Thoracic aorta (tissue), 2 donors: ENCODE measurements at places on chromosomes 6 and 20. TPM values are rescaled to one million over a fixed set of nuclear protein-coding genes. Genes with fewer than 3 reads are reported as not detected.

- DNase-seq: no peak
Observed at GRCh38 chr6:28944412-28944865, 20.7 kb upstream of the TRIM27 start.

GRCh38 chr6:108518714-108519576 lies 41.8 kb upstream of the FOXO3 start:
- no peak for DNase-seq

DNA sequence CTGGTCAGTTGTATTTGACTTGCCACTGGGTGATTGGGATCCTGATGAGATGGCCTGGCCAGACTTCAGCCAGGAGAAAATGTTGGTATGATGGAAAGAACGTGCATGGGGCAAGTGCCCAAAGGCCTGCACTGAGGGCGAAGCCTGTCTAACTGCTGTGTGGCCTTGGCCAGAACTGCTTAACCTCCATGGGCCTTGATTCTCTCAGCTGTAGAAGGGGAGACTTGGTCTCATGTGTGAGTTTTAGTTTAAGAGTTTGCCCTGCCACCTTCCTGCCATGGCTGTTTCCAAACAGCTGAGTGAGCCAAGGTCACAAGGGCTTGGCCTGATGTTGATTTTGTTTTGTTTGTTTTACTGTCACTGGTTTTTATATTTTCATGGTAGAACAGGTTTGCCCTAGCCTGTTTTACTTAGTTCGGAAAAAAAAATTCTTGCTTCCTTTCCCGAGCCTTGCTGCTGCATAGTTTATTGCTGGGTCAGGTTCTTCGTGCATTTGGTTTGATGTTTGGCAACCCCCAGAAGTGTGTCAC lies 35.3 kb downstream of the DSTN start:
- no peak for DNase-seq

- DNase-seq: no peak
Observed at GRCh38 chr6:158524311-158524710, 35.6 kb upstream of the TMEM181 start.

DNA sequence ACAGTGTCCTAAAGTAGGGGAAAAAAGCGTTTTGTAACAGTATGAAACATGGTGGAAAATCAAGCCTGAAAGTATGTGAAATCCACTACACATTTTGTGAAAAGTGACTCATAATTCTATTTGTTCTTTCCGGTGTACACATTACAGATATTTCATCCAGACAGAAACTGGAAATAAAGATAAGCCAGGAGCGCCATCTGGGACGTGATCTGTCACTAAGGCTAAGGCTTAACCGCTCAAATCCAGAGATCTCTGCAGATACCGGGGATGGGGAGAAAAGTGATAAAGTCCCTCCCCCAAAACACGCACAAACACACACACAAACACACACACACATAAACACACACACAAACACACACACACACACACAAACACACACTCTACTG lies 26.6 kb upstream of the SRSF6 start:
- no peak for DNase-seq

DNA sequence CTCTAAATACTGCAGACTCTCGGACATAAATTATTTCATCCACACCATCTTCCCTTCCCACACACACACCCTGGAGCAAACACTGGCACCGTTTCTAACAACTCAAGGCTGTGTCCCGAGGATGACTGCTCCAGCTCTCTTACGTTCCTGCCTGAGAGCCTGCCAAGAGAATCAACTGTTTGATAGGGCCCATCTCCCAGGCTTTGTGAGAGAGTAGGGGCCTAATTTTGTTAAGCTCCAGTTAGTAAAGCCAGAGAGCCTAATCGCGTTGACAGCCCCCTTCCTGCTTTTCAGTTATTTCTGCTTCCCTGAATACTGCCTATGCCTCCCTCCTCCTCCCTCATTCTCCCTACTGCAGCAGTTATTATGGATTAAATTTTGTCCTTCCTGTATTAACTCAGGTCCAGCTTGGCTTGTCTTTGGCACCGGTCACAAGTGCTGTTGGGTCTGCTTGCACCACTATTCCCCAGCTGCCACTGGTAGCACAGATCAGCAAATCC lies 118.1 kb upstream of the TMEM181 start:
- DNase-seq: no peak

DNA sequence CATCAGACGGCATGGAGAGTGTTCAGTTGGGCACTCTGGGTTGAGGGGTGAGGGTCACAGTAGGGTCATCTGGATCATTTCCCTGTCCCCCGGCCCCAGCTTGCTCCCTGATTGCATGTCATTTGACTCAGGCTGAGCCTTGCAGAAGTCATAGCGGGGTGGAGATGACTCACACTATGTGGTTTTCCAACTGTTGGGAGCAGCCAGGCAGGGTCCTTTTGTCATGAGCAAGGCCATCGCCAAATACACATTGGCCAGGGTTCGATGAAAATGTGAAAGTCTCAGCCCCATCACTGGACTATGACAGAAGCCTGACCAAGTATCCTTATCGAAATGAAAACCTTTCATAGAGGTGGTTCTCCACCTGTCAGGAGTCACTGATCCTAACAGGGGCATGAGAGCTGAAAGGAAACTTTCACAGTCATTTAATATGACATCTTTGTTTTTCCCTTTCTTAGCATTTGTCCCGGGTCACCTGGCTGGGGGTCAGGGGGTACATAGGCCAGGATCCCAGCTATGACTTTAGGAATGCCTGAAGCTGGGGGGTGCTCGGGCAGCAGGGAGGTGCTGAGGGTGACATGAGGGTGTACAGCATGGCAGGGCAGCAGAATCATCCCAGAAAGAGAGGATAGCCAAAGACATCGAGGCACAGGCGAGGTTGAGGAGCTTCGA lies 70.2 kb upstream of the CD93 start:
- DNase-seq: peak; percentile 54

- DNase-seq: no peak
Observed at GRCh38 chr6:95768539-95768938, 191.2 kb downstream of the MANEA start.

- DNase-seq: no peak
Observed at GRCh38 chr6:55496201-55496600, 82.8 kb downstream of the HMGCLL1 start.

DNA sequence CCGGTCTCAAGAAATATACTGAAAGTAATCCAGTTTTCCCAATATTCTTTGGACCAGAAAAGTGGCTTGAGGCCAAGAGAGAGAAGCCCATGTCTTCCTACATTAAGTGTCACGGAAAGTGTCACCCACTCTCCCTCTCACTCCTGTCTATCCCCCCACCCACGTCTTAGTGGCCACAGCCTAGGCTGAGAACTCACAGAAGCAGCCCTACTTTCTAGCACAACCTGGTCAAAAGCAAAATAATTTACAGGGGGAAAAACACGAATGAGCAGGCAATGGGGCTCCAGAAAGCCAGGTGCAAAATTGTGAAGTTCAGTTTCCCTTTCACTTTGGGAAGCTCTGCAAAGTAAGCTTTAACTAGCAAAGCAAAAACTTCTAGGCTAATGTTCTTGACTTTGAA lies 118.0 kb downstream of the OPRM1 start:
- DNase-seq: no peak

GRCh38 chr20:11266571-11266970 lies 592.8 kb upstream of the JAG1 start:
- no peak for DNase-seq

DNA sequence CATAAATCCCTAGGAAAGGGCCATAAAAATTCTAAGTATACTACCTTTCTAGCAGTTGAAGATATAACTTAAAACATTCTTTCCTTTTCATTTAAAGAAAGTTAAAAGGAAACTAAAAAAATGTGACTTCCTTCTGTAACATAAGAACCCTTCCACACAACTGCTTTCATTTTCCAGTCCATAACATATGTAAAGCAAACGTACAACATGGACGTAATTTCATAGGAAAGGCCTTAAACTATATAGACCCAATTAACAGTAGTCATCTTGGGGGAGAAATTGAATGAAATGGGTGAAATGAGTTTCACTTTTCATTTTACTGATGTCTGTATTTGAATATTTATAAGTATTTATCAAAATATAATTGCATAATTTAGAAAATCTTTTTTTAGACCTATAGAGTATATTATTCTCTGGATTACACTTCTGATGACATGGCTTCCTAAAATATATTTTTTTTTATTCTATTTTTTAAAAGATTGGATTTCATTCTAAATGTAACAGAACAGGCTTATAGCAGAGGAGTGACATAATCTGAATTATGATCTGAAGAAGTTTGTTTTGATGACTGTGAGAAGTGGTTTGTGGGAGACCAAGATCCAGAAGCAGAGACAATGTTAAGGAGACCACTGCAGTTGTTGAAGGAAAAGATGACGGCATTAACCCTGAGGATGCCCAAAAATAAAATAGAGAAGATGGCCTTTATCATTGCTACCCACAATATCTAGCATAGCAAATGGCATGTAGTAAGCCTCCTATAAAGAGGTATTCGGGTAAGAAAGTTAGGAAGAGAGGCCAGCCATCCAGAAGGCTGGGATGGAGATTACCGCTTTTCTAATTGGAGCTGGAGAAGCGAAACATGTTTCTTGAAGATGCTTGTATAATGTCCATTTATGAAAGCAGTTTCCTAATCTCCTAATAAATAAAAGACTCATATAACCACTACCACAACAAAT lies 260.4 kb downstream of the PTPRK start:
- no peak for DNase-seq

- no peak for DNase-seq
Observed at GRCh38 chr6:157246771-157247484, 76.4 kb downstream of the TMEM242 start.

- no peak for DNase-seq
Observed at GRCh38 chr6:123838505-123839234, 35.0 kb downstream of the NKAIN2 start.

DNA sequence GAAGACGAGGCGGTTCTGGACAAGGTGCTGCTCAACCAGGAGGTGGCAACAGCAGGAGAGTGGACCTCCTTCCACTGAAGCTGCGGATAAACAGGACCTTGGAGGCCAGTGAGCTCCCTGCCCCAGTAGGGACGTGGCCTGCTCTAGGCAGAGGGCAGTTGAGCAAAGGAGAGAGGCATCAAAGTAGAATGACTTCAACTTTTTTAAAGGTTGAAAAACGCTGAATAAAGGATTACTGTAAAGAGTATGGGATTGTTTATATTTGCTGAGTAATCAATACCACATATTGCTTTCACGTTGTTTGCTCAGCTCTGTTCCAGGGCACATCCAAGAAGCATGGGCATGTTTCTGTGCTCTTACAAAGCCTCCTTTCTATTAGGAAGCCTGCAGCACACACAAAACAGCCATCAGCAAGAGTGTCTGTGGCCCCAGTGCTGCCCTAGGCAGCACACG lies 48.1 kb downstream of the ERMARD start:
- DNase-seq: no peak

GRCh38 chr6:167073679-167074274 lies 49.1 kb upstream of the CCR6 start:
- no peak for DNase-seq

- DNase-seq: no peak
Observed at GRCh38 chr6:84500726-84501125, 263.7 kb downstream of the TBX18 start.

GRCh38 chr20:57259121-57259937 lies 7.1 kb downstream of the BMP7 start:
- DNase-seq: no peak

- no peak for DNase-seq
Observed at GRCh38 chr6:125745281-125746018, 4.0 kb upstream of the HEY2 start.

DNA sequence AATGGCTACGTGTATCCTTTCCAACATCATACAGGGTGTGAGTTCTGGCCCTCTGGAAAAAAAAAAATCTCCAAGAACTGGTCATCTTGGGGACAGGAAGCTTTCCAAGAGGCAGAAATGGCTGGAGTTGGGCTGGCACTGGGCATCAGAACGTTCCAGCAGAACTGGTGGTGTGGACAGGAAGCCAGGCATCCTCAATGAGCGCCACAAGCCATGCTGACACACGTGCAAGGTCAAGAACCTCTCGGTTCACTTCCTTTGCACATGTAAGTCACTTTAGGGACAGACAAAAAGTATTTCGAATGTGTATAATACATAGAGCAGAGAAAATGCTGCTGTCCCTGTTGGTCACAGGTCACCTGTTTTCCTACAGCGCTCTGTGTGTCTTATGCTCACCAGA lies 27.4 kb upstream of the RIN2 start:
- DNase-seq: no peak

DNA sequence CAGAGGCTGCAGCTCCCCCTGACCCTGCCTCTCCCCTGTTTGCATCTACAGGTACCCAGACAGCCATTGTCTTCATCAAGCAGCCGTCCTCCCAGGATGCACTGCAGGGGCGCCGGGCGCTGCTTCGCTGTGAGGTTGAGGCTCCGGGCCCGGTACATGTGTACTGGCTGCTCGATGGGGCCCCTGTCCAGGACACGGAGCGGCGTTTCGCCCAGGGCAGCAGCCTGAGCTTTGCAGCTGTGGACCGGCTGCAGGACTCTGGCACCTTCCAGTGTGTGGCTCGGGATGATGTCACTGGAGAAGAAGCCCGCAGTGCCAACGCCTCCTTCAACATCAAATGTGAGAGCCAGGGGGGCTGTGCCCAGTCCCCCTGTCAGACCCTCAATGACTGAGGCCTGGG lies 42.1 kb upstream of the SRF start:
- no peak for DNase-seq

- DNase-seq: no peak
Observed at GRCh38 chr20:3843490-3843889, 3.1 kb upstream of the MAVS start.

DNA sequence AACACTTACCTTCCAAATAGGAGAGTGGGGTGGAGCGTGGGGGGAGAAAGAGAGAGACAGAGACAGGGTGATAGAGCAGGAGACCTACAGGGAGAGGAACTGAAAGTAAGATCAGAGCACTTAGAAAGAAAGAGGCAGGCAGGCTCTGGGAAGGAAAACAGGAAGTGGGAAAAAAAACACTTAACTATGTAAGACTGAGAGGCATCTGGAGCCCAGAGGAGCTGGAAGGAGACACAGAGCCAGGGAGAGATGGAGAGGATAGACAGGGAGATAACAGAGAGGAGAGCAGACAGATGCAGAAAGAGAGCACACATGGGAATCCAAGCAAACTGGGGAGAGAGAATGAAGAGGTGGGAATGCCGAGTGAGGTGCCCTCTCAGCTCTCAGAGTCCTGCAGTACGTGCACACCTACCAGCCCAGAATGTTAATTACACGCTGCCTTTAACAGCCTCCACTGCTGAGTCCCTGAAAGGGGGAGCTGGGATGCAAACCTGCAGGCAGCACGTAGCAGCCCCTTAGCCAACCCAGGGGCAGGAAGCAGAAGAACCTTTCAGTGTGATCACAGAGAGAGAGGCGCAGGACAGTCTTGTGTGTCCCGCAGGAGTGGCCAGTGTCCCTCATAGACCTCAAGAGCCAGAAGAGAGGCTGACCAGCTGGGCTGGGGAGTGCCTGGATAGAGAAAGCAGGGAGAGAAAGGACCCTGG lies 132.7 kb upstream of the LRFN2 start:
- no peak for DNase-seq

GRCh38 chr20:52964131-52964530 lies 8.0 kb upstream of the TSHZ2 start:
- DNase-seq: no peak

The PPIL6 gene
- 5.8 TPM for total RNA-seq

The SMLR1 gene
- not detected for total RNA-seq

The HLA-DQA2 gene
- total RNA-seq: 1.4 TPM

The KLC4 gene
- 33.5 TPM for total RNA-seq

The SLC17A3 gene
- 0.63 TPM for total RNA-seq

The TMEM170B gene
- total RNA-seq: 4.6 TPM

The RNF39 gene
- not detected for total RNA-seq

The CTCFL gene
- total RNA-seq: not detected

The THEMIS gene
- 1.6 TPM for total RNA-seq

The MYLK2 gene
- not detected for total RNA-seq

The UQCC2 gene
- 15.0 TPM for total RNA-seq

The LCA5 gene
- total RNA-seq: 4.6 TPM

The GPSM3 gene
- total RNA-seq: 11.9 TPM

The ALDH8A1 gene
- total RNA-seq: 0.42 TPM

The ID1 gene
- 944 TPM for total RNA-seq
